ENCODE measurements at places on chromosomes 7 and 10.
A peak's percentile ranks its signal among the peaks of the same experiment; 100 is the strongest.

- DNase-seq, result peak; percentile 88
These were observed 23.0 kb upstream of the ZNF12 start for GRCh38 chr7:6729492-6730342.

DNA sequence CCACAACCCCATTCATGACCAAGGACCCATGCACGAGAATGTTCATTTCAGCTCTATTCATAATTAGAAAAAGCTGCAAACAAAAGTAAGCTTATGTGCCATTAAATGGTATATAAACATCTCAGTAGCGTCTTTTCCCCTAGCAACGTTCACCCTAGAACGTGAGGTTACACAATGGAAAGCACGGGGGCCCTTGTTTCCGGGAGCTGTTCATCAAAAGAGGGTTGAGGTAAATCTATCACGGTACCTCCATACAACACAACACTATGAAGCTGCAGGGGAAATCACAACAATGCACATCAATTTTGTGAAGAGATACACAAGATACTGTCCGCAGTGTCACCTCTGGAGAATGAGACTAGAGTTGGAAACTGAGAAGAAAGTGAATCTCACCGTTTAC lies 80.9 kb upstream of the DDC start:
- DNase-seq, result no peak

GRCh38 chr10:56991591-56992069 lies 630.6 kb upstream of the ZWINT start:
- DNase-seq, result no peak

GRCh38 chr7:75626954-75627353 lies 111.8 kb downstream of the HIP1 start:
- no peak for DNase-seq

DNA sequence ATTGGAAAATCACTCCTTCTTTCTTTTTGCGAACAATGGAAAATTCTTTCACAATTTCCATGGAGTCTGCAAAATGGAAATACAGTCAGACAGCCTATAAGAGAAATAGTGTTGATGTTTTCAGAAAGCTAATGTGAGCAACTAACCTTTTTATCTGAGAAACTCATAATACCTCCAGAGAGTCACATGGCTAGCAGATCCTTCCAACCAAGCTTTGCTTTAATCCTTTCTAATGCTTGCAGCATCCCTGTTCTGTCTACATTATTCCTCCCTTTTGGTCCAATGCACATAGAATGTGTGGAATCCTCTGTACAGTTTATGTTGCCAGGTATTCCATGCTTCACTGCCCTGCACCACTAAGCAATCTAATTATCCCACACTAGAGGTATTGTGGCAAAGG lies 717.5 kb upstream of the LRRN3 start:
- DNase-seq, result no peak

- no peak for DNase-seq
These were observed 873.4 kb upstream of the MBL2 start for GRCh38 chr10:53645951-53646350.

- DNase-seq, result no peak
These were observed 58.2 kb upstream of the CHST15 start for GRCh38 chr10:124151466-124152095.

- no peak for DNase-seq
These were observed 95.8 kb downstream of the SEMA3D start for GRCh38 chr7:85090919-85091564.

DNA sequence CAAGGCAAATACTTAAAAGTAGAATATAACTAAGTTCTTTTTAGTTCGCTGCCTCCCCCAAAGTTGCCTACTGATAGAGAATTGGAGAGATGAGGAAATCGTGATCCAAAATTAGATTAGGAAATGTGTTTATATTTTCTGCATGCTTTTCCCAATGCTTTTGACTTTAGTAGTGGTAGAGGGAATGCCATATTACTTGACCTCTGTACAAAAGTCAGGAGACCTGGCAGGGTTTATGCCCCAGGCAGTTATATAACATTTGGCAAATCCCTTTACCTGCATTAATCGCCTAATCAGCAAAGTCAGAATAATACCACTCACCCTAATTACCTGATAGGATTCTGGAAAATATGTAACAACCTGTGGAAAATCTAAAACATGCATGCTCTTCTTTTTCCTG lies 142.9 kb downstream of the ANKRD30A start:
- no peak for DNase-seq

- DNase-seq, result no peak
These were observed 45.5 kb upstream of the CYTH3 start for GRCh38 chr7:6317797-6318438.

DNA sequence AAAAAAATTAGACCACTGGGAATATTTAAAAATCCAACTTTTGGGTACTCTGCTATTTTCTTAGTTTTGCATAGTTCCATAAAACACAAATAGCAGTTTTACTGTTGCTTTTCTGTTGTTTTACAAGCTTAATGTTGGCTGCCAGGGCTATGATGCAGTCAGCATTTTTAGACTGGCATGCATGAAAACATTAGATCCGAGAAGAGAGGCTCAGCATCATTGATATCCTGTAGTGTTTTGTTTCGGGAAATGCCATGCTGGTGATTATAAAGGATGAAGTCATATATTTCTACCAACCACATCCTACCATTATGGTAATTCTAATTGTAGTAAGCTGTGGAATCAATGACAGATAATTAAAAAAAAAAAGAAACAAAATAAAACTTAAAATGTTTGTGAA lies 104.6 kb downstream of the MBL2 start:
- DNase-seq, result no peak

DNA sequence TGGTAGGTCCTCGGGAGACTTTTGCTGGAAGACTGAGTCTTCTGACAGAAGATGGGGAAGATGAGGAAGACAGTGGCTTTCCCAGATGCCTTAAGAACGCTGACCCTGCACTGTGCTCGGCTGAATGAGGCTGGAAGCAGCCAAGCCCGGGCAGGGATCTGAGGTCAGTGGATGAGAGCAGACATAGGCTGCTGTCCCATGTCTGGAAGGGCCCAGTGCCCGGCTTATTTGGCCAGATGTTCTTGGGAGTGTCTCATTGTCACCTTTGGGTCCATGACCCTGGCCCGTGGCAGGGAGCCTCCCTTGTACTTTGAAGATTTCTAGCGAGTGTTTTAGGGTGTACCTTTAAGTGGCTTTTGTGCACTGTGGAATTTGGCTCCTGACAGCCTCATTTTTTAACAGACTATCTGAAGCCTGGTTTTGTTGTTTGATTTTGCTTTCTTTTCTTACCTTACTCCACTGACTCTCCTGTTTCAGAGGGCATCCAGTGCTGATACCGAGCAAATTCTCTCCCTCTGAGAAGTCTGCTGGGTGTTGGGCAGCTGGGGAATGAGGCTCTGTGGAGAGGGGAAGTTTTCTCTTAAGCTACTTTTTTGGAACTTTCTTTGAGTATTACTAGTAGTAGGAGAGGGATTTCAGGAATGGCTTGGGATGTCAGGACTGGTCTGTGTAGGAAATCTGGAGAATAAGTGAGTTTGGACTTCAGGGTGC lies 61.4 kb downstream of the CREB5 start:
- no peak for DNase-seq

DNA sequence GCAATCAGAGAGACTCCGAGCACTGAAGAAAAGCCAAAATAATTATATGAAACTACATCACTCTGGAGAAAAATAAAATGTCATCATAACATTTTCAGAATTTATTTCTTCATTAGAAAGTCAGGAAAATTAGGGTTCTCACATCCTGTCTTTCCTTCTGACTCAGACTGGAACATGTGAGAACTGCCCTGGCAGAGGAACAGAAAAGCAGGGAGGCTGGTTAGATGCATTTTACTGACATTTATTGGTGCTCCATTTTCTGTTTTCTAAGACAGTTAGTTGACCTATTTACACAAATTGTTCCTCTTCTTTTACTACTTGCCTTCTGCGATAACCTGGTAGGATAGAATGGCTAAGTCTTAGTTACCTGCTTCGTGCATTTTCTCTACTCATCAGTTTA lies 58.6 kb upstream of the ANK3 start:
- DNase-seq, result no peak

DNA sequence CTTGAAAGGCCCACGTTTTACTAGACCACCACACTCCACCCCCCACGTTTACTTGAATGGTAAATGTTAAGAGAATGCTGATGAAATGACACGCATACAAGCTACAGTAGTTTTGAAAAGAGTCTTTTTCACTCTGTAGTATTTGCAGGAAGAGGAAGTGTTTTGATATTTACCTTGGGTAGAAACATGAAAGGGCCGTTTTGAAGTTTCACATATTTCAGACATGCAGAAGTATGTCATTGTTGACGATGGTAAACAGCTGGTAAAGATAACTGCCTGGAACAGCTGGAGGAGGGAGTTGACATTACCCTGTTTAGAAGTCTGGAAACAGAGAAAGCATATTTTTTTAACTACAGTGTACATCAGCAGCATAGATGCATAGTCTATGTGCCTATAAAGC lies 160.7 kb downstream of the NXPH1 start:
- no peak for DNase-seq

DNA sequence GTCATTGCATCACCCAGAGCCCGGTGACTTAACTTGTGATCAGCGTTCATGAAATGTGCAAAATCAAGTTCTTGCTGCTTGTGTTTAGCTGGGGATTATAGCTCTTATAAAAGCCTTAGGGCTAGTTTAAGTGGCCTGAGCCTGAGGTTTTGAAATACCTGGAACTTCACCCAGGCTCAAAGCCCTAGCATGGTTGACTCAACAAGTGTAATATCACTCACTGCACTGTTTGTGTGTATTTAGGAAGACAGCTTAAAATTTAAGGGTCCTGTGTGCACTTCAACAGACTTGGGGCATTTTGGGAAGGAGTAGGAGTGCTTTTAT lies 489.5 kb downstream of the GATA3 start:
- no peak for DNase-seq

- DNase-seq, result peak; percentile 46
These were observed 5.6 kb downstream of the AVL9 start for GRCh38 chr7:32500922-32501341.

DNA sequence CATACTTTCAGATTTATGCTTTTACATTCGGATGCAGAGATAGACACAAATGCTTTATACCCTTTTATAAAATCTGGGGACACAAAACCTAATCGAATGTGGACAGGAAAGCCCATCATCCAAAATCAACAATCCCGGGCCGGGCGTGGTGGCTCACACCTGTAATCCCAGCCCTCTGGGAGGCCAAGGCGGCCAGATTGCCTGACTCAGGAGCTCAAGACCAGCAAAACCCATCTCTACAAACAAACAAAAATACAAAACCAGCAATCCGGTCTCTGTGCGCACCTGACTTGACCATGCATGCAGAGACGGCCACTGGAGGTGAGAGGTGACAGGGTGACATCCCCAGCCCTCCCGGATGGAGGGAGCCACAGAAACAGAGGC lies 13.5 kb downstream of the COBL start:
- no peak for DNase-seq

DNA sequence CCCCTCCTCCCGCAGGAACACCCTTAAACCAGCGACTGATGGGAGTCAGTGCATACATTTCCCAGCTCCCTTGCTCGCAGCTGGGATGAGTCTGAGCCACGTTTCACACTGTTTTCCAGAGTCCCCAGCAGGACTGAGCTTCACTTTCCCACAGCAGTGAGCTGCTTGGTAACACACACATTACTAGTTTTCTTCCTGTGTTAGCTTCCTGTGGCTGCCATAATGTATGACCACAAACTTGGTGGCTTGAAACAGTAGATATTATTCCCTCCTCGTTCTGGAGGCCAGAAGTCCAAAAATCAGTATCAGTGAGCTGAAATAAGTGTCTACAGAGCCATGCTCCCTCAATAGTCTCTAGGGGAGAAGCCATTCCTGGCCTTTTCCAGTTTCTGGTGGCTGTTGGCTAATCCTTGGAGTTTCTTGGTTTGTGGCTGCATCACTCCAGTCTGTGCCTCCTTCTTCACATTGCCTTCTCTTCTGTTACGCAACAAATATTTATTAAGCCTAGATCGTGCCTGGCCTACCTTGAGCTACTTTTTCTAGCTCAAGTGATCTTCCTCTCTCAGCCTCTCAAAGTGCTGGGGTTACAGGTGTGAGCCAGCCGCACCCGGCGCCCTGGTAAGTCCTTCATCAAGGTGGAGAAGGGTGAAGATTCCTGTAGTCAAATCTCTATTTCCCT lies 26.2 kb upstream of the CARD11 start:
- no peak for DNase-seq
